ENCODE measurements at places on chromosomes 16 and 17.

- DNase-seq = peak; percentile 26
These were observed 16.7 kb upstream of the ERN2 start for GRCh38 chr16:23729503-23730424.

DNA sequence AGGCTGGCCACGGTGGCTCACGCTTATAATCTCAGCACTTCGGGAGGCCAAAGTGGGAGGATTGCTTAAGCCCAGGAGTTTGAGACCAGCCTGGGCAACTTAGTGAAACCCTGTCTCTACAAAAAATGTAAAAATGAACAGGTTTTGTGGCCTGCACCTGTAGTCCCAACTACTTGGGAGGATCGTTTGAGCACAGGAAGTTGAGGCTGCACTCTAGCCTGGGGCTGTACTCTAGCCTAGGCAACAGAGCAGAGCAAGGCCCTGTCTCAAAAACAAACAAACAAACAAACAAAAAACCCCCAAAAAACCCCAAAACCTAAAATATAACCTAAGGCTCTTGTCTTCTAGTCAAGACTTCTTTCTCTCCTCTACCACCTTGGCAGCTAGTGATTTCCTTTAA is 7.4 kb upstream of the HIGD1B start:
- DNase-seq = no peak

DNA sequence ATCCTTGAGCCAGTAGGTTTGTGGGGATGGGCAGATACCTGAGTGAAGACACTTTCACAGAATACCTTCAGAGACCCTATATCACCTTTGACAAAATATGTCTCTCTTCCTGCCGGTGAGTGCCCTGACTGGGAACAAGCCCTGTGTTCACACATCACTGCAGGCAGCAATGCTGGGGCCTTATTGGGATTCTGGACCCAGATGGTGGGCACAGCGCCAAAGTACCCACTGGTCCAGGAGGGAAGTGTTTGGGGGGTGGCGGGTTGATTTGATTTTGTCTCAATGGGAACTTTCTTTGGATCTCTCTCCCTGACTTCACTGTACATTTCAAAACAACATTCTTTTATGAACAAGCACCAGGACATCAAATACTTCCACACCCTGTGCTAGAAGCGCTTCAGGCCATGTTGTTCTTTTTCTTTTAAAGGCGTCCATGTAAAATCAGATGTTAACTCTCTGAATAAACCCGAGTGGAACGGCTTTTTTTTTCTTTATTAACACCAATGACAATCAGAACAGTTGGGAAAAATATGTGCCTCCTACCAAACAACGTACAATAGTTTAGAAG is 62.4 kb upstream of the AKTIP start:
- DNase-seq = no peak

- no peak for DNase-seq
These were observed 14.2 kb upstream of the ADGRG3 start for GRCh38 chr16:57653936-57654335.

- DNase-seq = no peak
These were observed 650 bp downstream of the EPN3 start for GRCh38 chr17:50533185-50533584.

DNA sequence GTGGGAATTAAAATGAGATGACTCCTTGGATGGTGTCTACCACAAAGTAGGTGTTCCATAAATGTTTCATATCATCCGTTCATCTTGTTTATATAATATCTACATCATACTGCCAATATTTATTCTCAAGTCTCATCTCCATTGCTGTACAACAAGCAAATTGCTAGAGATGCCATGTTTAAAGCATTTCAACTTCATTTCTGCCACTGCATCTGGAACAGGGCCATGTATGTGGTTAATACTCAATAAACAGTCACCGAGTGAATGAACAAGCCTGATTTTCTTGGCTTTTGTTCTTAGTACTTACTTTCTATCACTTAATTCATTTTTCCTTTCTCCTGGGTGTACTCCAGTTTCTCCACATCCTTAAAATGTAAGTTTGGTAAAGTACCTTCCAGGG is 107.6 kb downstream of the KCNJ2 start:
- DNase-seq = no peak

GRCh38 chr17:81035521-81036196 is 708 bp downstream of the BAIAP2 start:
- peak; percentile 28 for DNase-seq

DNA sequence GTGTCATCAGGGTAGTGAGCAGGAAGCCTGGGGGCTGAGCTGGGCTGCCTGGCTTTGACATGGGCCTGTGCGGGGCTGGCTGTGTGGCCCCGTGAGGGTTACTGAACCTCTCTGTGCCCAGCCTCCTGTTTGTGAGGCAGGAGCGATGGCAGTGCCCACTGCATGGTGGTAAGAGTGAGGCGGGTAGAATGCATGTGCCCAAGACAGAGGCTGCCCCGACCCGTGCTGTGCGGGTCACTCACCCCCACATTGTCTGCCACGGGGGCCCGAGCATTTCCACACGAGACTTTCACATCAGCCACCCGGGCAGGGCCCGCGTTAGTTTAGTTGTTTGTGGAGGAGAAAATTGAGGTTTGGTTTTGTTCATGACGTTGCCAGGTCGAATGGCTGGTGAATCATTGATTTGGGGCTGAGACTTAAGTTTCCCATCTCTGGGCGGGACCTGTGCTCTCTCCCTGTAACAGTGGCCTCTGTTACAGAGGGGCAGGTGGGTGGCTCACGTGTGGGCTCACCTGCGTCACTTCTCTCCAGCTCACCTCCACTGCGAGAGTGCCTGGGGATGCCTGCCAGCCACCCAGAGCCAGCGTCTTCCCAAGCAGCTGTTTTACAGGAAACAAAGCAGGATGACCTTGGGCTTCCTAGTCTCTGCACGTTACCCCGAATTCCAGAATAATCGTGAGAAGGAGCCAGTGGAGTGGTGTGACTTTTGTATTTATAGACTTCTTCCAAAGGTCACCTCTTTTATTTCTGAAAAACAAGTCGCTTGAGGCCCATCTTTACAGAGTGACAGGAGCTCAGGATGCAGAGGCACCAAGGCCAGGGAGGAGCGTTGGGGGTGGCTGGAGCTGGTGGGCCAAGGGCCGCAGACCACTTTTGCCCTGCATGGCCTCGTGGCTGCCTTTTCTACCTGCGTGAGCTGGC is 150.6 kb downstream of the RPTOR start:
- DNase-seq = no peak

- DNase-seq = no peak
These were observed 69.7 kb downstream of the TANC2 start for GRCh38 chr17:63035695-63036094.

DNA sequence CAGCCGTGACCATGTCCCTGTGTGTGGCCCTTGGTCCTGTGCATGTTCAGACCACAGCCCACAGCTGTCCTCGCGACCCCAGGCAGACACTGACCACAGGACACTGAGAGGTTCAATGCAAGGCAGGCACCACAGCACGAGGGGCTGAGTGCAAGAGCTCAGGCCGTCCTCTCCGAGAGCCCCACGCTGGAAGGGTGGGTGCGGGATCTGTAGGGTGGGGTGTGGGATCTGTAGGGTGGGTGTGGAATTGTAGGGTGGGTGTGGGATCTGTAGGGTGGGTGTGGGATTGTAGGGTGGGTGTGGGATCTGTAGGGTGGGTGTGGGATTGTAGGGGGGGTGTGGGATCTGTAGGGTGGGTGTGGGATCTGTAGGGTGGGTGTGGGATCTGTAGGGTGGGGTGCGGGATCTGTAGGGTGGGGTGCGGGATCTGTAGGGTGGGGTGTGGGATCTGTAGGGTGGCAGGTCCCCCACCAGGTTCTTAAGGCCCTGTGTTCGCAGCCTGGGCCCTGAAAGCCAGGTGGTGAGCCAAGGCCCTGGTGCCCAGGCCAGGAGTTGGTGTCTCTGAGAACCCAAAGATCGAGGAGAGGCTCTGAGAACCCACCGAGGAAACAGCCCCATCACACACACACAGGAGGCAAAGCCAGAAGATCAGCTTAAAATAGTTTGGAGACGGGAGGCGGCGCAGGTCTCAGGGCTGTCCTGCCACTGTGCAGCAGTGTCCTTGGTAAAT is 48.2 kb downstream of the METRNL start:
- DNase-seq = no peak

DNA sequence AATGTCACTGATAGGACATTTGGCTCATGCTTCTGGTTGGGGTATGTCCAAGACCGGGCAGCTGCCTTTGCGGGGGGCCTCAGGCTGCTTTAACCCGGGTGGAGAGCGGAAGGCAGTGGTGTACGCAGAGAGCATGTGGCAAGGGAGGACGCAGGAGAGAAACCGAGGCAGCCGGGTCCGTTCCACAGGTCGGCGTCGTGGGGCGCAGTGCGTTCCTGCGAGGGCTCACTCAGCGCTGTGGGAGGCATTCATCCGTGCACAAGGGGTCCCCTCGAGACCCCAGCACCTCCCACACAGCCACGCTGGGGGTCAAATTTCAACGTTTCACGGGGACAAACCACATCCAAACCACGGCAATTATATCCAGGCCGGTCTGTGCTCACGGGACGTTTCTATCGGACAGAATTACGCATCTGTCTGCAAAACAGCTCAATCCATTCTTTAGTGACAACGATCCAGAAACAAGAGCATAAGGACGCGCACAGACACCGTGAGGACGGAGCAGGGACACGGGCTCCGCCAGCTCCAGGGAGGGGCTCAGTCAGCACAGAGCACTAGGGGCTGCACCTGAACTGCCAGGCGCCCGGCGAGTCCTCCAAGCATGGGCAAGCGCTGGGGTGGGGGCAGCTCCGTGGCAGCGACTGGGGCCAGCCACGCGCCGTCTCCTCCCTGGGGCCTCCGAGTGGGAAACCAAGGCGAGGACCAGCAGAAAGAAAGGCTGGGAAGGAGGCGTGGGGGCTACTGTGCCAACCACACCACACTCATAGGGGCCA is 108.4 kb upstream of the METRNL start:
- no peak for DNase-seq

- DNase-seq = no peak
These were observed at the start of gene TRIM72 for GRCh38 chr16:31213877-31214707. Gene TRIM72, plus strand, starts transcription at chr16:31214119. Its CDS starts 620 bp downstream, at chr16:31214739.

GRCh38 chr16:50942143-50942542 is 200.3 kb downstream of the CYLD start:
- no peak for DNase-seq

GRCh38 chr16:89489040-89489897 is 1.1 kb downstream of the ANKRD11 start:
- DNase-seq = peak; percentile 92

DNA sequence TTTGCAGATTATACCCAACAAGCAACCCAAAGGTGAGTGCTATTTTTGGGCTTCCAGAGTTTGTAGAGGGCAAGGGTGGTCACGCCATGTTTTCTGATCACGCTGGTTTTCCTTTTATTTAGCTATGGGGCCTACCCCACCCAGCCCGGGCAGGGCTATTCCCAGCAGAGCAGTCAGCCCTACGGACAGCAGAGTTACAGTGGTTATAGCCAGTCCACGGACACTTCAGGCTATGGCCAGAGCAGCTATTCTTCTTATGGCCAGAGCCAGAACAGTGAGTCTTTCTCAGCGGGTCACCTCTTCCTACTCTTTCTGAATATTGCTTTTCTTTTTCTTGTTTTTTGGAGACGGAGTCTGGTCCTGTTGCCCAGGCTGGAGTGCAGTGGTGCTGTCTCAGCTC is 2.5 kb downstream of the FUS start:
- no peak for DNase-seq

GRCh38 chr16:73152386-73153125 is 104.6 kb upstream of the ZFHX3 start:
- DNase-seq = no peak

DNA sequence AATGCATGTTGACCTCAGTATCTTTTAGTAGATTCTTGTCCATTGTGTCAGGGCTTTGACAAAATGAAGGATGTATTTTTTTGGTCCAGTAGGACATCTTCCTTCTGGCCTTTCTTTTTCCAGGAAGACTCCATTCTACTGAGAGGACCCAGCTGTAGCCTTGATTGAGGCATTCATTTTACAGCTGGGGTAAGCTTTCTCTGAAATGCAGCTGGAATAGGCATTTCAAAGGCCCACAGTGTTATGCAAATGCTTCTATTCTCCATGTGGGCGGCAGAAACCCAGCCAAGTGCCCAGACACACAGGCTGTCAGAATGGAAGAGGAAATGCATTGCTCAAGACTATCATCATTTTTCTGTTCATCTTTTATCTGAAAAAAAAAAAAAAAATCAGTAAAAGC is 629.0 kb upstream of the CDH8 start:
- DNase-seq = no peak

- DNase-seq = peak; percentile 74
These were observed 550 bp upstream of the RNF213 start for GRCh38 chr17:80260069-80260535.

DNA sequence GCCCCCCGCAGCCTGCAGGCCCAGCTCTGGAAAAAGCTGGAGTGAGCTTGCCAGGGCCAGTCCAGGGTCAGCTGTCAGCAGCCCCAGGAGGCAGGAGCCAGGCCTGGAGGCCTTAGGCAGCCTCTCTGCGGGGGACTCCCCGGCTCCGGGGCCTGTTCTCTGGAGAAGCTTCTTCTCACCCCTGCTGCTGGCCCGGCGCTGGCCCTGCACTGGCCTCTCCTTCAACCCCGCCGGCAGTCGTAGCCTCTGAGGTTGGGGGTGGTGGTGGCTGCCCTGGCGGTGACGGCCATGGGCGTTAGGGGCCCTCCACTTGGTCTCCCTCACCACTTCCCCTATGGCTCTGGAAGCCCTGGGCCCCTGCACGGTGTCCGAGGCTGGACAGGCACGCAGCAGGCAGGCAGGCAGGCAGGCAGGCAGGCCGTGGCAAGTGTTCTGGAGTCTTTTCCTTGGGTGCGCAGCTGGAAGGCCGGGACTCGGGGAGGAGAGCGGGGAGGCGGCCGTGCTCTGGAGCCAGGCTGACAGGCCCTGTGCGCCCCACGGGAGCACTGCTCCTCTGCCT is 2.1 kb downstream of the FOXF1 start:
- DNase-seq = no peak

DNA sequence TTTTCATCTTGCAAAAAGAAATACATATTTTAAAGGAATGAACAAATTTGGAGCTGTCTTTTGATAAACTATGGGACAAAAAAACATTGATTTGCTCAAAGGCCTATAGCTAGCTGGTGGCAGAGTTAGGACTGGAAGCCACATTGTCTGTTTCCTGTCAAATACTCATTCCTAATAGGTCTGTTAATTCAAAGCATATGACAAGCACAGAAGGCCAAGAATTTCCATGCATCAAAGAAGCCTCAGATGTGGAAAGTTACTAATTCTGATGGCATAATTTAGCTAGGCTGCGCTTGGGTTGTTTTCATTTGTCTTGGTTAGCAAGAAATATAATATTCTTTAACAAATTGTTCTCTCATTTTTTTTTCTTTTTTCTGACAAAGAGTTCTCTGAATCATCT is 98.0 kb downstream of the CDK5R1 start:
- no peak for DNase-seq

All from NCI-H226 (cell line).